ENCODE measurements at places on chromosomes 7 and 10.

GRCh38 chr7:55557666-55558188, 14.6 kb downstream of the VOPP1 start:
- DNase-seq = no peak

DNA sequence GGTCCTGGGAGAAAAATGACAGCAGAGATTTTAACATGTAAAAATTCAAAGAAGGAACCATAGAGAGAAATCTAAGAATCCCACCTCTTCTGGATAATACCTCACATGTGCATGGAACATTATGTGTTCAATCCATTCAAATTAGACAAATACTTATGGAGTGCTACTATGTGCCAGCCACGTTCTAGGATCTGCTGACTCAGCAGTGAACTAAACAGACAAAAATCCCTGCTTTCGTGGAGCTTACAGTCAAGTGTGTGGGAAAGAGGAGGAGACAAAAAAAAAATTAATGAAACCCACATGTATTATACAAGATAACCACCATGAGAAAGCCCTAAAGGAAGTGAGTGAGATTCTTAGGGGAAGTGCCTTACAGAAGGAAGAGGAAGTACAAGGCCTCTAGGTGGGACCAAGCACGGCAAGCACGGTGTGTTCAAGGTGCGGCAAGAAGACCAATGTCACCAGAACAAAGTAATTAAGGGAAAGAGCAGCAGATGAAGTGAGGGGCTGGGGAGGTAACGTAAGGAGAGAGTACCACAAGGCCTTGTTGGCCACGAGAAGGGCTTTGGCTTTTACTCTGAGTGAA, 71.0 kb downstream of the SLC25A13 start:
- no peak for DNase-seq

GRCh38 chr7:94633687-94634086, 22.2 kb downstream of the SGCE start:
- DNase-seq = no peak

DNA sequence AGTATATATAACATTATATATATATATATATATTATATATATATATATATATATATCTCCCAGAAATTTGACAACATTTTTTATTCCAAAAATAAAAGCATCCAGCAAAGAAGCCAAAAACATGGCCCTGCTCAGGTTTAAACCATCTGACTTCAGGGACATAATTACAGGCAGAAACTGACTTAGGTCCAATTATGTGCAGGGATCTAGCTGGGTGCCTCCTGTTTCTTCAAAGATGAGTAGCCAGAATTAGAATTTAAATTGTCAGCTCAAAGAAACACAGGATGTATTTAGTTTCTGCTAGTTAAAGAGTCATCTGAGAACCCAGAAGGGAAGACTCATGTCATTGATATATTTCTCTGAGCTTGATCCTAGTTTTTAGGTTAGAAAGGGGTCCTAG, 656.4 kb upstream of the TEX47 start:
- no peak for DNase-seq

DNA sequence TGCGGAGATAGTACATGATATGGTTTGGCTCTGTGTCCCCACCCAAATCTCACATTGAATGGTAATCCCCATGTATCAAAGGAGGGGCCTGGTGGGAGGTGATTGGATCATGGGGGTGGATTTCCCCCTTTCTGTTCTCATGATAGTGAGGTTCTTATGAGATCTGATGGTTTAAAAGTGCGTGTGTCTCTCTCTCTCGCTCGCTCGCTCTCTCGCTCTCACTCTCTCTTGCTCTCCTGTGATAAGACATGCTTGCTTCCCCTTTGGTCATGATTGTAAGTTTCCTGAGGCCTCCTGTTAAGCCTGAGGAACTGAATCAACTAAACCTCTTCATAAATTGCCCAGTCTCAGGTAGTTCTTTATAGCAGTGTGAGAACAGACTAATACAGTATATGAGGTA, 171.9 kb downstream of the NSUN6 start:
- no peak for DNase-seq

DNA sequence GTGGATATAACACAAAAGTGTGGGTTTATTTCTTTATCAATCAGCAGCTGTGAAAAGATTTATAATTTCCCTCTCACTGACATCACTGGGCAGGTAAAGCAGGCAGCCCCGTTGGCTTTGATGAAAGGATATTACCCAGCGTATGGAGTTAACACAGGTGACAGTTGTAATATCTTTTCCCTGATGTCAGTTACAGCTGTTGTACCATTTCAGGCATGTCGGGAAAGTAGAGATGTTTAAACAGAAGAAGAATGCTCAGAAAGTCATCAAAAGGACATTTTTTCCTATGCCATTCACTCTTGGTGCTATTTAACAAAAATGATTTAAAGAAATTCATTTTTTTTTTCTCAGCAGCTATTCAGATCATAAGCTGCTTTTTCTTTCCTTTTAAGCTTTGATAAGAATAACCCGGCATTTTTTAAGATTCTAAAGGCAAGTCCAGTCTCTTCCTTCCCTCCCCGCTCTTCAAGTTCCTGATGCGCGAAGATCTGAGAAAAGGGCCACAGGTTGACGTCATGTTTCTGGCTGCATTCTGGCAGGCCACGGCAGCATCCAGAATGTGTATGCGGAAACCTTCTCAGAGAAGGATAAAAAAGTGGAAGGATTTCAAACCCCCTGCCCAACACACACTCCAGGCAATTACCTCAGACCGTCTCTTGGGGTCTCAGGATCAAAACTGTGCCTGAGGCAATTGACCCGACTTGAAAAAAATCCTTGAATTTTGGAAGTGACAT, 32.5 kb upstream of the ADAM12 start:
- DNase-seq = no peak

DNA sequence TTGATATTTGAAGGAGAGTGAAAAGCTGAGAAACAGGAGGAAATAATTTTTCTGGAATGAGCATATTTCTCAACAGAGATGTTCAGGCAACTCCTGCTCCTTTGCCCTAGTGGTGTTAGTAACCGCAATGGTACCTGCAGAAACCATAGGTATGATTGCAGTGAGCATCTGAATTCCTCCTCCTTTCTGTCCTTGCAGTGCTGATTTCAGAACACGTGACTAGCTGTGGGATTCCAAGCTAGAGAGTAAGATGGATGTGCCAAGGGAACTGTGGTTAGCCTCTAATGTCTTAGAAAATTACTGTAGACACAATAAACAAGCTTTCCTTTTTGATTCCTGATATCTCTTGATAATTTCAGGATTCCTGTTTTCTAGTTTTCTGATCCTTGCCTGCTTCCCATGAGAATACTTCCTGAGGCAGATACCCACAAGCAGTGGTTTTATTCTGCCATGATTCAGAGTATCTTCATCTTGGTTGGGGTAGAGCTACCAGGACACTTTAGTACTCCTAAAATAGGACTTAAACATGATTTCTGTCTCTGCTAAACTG, 27.5 kb downstream of the LRGUK start:
- no peak for DNase-seq

DNA sequence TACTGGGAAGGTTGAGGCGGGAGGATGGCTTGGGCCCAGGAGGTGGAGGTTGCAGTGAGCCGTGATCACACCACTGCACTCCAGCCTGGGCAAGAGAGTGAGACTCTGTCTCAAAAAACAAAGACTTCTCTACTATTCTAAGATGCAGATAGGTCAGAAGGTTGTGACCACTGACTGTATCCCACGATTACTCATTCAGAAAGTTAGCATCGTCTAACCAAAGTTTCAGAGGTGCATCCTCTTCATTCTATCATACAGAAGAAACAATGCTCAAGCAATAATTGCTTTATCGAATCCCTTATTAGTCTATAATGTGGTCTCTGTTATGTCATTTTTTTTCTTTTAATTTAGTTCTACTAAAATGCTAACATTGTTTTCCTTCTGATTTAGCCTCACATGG, 348.7 kb upstream of the LRGUK start:
- DNase-seq = no peak

- DNase-seq = no peak
Observed at GRCh38 chr10:112883360-112884178, 66.5 kb upstream of the TCF7L2 start.

DNA sequence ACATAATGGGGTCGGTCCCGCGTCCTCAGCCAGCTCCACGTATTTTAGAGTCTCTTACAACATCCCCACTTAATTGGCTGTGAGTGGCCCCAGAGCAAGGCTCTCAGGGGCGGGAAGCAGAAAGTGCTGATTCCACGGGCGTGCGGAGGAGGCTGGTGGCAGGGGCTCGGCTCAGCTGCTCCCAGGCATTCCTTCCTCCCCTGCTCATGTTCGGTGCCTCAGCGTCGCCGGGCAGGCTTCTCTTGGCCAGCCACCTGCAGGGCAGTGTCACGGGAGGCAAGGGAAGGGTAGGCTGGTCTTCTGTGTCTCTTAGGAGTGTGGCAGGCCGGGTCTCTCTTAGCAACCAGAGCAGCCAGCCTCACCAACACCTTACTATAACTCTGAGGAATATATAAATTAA, 33.8 kb downstream of the IL15RA start:
- no peak for DNase-seq

DNA sequence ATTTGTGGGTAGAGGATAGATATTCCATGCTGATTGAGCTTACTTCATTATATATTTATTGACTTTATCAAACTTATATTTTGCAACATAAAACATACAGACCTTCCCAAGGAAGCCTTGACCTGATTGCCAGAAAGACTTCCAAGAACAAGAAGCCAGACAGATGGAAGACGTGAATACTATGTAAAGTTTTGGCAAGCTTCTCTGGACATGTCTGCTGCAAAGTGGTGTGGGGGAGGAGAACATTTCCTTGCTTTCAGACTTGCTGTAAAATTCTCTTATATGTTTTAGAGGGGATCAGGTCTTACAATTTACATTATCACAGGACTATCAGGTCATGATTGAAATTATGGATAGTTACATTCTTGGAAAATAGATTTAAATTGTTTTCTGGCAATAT, 23.4 kb downstream of the GPR158 start:
- no peak for DNase-seq

DNA sequence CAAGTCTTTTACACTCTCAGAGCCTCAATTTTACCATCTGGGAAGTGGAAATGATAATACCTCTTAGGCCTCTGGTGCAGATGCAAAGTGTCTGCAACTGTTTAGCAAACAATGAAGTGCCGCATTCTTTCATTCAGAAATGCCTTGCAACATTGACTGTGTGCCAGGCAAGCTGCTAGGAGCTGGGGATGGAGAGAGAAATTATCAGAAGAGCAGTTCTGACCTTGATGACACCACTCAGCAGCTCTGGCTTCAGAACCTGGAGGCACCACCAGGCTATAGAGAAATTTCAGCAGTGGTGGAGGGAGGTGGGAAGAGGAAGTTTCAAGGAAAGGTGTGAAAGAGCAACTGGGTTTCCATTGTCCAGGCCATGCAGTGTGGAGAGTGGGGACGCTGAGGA, 78.1 kb upstream of the HABP2 start:
- DNase-seq = no peak

DNA sequence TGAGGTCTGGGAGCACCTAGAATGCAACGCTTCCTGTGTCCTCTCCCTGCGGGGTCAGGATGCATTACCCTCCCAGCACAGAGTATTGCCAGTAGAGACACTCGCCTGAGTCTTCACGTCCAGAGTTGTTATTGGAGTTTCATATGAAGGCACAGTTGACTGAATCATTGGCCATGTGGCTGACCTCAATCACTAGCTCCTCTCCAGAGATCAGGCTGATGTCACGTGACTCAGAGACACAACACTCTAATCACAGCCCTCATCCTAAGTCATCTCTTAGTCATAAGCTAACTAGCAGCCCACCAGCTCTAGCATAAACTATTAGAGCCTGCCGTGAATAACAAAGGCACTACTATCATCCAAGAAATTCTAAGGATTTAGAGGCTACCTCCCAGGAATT, 107.8 kb downstream of the HECW1 start:
- DNase-seq = no peak

DNA sequence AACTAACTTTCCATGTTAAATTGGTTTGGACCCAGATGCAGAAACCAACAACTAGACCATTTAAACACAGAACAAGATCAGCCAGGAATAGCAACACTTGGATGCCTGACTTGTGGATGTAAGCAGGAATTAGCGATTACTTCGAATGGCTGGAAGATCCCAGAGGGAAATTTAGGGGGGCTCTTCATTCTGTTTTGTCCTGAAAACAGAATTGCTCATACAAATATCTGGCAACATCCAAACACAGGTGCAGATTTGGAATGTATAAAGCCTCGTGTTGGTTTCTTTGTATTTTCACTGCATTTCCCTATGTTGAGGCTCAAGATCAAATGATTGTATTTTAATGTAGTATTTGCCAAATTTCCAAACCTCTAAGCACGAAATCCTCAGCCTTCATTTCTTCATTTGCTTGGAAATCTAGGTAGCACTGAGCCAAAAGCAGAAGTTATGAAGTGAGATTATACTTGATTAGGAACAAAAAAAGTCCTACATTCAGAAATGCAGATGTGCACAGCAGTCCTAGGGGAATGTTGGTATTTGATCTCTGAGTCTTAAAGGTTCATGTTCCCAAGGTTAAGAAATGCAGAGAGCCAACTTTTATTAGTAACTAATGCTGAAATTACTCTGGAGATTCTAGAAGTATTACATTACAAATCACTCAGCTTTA, 248.7 kb upstream of the TCF7L2 start:
- no peak for DNase-seq

GRCh38 chr7:46485481-46486065, 564.5 kb upstream of the IGFBP3 start:
- DNase-seq = no peak

DNA sequence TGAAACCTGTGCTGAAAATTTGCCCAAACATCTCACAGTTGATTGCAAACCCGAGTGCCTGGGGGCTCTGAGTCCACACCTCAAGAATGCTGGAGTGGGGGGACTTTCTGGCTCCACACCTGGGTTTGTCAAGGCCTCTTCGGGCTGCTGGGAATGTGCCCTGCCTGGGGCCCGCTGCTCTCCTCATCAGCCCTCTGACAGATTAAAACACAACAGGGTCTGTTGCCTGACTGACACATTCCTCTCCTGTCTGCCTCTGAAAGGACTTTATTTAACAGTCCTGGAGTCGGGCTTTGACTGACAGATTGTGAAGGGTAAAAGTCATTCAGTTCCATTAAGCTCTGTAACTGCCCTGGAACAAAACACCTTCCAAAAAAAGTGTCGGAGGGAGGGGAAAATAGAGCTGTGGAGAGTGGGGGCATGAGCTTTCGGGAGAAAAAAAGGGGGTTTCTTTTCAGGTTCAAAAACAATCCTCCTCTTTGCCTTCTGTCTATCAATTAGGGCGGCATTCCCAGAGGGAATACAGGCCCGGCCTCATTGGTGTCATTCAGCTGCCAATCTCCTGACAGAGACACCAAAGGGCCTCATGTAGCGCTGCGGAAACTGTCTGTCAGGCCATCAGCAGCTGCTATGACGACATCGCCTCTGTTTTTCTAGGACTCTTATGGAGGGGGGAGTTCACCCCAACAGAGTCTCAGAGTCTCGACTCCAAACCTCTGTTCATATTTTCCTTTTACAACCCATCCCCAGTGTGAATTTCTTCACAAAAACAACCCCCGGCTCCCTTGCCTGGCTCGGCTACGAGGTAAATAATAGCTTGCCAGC, 398.8 kb upstream of the NFE2L3 start:
- no peak for DNase-seq

GRCh38 chr7:1804310-1804709, 134.2 kb downstream of the ELFN1 start:
- no peak for DNase-seq

GRCh38 chr7:8211725-8212096, 50.3 kb downstream of the ICA1 start:
- DNase-seq = no peak

GRCh38 chr10:109126016-109126415, 797.3 kb downstream of the XPNPEP1 start:
- DNase-seq = no peak

GRCh38 chr10:34732926-34733325, 82.2 kb downstream of the PARD3 start:
- no peak for DNase-seq

All from stimulated activated CD4-positive, alpha-beta T cell treated with anti-CD3 and anti-CD28 coated beads, Interleukin-1b, Interleukin-23, amount 100 ng/mL, for 1 hour (primary cell).